Neuronal stem cell (in vitro differentiated cells): ENCODE measurements at places on chromosomes 4 and X.

DNA sequence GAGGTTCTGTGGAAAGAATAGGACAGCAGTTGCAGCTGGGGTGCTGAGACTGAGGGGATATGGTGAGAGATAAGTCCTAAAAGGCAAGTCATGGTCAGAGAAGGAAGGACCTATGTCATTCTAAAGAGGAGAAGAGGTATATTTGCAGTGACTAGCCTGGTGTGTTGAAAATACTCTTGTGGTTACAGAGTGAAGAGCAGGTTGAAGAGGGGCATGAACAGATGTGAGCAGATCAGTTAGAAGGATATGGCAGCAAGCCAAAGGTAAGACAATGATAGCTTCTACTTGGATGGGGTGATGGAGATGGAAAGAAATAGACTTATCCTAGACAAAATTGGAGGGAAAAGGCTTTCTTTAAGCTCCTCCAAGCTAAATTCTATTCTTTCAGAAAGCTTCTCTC, 469.8 kb upstream of the CPEB2 start:
- DNase-seq: no peak

- peak; percentile 0 for DNase-seq
Measured at GRCh38 chrX:34365471-34365870, 233.4 kb upstream of the FAM47A start.

- DNase-seq: no peak
Measured at GRCh38 chr4:83548151-83548905, 12.4 kb downstream of the GPAT3 start.

DNA sequence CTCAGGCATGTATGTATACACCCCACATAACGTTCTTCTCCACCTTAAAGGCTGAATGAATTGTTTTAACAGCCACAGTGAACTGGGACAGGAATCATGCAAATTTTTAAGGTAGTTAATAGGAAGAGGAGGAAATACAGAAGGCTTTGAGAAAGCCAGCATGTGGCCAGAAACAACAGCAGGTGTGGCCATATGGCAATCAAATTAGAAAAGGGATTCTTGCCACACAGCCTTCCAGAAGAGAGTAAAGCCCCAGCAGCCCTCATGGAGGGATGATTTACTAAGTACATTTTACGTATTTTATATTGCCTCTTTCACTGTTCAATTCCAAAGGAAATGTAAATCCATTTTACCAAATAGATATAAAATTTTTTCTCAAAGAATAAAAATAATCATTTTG, 792.2 kb downstream of the ADGRL3 start:
- DNase-seq: no peak

DNA sequence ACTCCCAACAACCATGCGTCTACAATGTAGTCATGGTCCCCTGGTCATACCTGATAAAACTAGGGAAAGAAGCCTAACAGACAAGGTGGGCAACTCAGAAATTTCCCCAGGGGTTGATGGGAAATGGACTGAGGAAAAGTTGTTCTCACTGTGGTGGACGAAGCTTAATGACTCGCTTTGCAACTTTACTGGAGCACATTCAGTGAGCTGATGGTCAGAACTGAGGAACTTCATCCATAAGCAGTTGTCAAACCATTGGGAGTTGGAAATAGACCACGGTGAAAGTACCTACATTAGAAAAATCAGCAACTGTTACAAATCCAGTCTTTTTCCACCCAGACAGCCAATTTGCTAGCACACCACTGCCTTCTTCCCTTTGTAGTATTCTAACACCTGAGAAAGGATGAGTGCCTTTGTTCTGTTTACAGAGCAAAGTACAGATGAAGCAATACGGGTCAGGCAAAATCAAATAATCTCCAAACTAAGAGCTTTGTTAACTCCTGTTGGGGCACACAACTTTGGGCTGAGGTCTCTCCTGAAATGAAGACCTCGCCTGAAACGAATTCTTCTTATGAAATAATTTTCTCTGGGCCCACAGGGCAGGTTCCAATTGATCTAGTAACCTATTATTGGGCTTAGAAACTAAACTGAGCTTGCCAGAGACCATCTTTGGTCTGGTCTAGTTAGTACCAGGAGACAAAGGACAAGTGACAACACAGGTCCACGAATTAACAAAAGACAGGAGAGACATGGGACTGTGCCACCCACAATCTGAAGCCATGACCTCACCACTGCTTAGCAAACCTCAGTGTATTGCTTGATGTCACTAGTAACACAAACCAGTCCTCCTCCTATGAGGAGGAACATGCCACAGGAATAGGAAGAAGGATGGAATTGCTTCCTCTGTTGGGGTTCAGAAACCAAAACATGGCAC, 58.9 kb upstream of the NFKB1 start:
- DNase-seq: no peak

DNA sequence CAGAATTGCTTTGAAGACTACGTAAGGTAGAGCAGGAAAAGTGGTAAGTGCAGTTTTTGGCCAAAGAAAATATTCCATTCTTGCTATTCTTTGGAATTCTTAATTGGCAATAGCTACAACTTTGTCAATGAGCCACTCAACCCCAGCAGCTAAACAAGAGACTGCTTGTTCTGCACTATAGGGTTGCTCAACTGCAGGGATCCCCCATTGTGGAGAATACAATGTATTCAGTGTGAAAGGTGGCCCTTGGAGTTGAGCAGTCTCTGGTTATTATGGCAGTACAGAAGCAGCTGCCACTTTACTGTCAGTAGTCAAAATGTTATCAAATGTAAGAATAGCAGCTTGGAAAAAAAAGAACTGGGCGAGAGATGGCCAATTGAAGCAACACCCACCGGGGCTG, 808.7 kb downstream of the CENPC start:
- peak; percentile 39 for DNase-seq

DNA sequence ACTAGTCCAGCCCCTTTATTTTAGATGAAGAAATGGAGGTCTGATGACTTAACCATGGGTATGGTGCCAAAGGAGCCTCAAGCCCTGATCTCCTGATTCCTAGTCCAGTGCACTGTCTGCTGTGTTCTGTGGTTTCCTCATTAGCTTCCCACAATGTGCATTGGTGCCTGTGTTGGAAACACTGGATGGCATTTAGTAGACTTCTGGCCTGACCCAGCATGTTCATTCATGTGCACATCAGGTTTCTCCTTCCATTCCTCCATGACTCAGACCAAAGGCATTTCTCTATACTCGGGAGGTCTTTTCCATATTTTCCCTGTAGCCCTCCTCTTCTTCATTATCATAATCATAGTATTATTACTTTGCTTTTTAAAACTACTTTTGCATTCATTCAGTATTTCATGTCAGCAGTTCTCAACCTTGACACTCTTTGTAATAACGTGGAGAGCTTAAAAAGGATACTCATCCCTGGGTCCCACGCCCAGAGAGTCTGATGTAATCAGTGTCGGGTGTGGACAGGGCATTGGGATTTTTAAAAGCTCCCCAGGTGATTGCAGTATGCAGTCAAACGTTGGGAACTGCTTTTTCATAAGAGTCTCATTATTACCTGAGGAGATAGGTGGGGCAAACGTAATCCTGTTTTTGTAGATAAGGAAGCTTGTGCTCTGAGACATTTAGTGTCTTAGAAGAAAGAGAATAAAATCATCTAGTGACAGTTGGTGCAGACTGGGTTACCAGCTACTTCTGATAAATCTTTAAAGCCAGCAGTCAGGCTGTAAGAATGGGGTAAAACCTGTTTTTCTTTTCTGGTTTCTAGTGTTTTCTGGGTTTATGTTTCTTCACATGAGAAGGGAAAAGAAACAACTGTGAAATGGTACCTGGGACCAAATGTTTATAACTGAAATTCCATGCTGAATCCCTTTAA, 40.9 kb upstream of the XK start:
- no peak for DNase-seq

DNA sequence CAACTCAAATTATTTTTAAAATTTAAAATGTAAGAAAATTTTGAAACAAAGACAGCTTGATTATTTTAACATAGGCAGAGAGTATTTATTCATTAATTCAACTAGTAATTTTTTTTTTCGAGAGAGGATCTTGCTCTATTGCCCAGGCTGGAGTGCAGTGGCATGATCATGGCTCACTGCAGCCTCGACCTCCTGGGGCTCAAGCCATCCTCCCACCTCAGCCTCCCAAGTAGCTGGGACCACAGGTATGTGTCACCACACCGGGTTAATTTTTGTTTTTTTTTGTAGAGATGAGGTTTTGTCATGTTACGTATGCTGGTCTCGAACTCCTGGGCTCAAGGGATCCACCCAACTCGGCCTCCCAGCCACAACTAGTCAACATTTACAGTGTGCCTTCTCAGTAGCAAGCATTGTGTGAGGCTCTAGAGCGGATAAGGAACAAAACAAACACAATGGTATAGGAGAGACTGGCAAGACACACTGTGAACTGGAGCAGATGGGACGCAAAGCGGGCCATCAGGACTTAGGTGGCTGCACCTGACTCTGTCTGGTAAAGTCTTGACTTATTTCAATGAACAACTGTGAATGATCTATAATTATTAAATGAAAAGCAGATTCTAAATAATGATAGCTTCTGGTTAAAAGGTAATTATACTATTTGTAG, 21.6 kb downstream of the SETD7 start:
- no peak for DNase-seq

- DNase-seq: no peak
Measured at GRCh38 chr4:184232975-184233374, 15.3 kb upstream of the ENPP6 start.

GRCh38 chrX:20230406-20230805, 36.3 kb downstream of the RPS6KA3 start:
- no peak for DNase-seq

DNA sequence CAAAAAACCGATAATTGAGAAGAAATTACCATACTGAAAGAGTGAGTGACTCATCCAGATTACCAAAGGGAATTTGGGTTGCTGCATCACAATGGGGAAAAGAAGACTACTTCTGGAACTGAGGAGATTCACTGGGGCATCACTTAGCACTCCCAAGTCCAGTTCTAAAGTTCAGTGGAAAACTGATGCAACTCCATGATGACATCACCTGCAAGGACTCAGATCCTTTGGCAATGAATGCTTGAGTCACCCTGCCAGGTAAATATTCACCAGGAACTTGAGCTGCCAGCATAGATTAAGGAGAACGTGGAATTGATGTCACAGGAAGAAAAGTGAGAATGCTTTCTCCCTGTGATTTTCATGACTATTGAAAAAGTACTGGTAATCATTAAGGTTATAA, 32.0 kb upstream of the SMIM10L2A start:
- no peak for DNase-seq

GRCh38 chrX:136067966-136068365, 79.4 kb upstream of the FHL1 start:
- DNase-seq: no peak

DNA sequence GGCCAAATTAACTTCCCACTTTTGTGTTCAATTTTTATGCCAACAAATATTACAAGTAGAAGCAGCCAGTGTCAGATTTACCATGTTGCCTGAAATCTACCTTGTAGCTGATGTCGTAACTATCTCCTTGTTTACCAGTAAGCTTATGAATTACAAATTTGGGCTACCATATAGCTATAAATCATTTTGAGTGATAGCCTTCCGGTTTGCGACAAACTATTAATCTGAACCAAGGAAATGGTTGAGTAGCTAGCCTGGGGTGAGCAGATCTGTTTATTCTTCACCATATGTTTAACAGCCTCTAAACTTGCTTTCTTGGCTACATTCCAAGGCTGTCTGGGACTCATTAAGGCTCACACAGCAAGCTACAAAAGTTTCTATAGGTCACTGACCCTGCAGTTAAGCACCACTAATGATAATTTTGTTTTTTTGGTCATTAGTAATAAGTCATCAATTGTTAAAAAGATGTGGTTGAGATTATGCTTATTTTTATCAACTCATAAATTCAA, 218.7 kb upstream of the SPOCK3 start:
- DNase-seq: no peak

- DNase-seq: no peak
Measured at GRCh38 chr4:19314116-19314515, 937.6 kb upstream of the SLIT2 start.

DNA sequence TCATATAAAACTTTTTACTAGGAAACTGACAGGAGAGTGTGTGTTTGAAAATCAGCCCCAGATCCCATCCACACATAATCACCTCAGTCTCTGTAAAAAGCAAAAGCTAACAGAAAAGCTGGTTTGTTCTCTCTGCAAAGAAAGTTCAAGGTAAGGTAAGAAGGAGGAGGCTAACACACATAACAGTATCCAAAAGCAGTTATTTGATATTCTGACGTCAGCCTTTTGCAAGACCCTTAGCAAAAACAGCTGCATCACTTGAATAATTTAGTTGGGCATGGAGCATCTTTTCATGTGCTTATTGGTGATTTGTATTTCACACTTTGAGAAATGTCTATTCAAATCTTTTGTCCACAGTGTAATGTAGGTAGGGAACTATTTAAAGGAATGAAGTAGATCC, 5.5 kb downstream of the TCEAL9 start:
- DNase-seq: no peak

DNA sequence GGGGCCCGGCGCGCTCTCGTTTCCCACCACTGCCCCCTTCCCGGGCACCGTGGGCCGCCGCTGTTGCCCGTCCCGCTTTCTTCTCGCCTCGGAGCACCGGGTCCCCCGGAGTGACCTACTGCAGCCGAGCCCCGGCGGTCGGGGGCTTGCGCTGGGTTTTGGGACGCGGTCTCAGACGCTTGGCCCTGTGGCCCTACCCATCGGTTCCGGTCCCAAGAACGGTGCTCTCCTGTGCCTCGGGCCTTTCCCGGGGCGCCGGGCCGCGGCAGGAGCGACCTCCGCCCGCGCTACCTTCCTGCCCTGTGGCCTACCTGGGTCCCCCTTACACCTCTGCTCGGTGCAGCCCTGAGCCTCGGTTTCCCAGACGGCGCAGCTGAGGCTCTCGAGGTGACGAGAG, 21.6 kb upstream of the HMX1 start:
- DNase-seq: no peak

- no peak for DNase-seq
Measured at GRCh38 chr4:26619784-26620183, 35.9 kb downstream of the TBC1D19 start.

DNA sequence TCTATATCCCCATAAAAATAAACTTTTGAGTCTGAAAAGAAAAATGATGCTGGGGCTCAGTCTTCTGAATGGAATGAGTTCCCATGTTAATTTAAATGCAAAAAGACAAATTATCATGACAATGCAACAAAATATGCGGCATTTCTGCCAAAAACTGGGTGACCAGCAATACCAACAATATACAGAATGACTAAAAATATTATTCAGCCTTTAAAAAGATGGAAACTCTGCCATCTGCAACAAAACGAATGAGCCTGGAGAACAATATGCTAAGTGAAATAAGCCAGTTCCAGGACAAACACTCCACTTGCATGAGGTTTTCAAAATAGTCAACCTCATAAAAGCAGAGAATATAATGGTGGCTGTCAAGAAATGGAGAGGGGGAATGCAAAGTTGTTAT, 558.5 kb downstream of the IL15 start:
- DNase-seq: no peak

GRCh38 chr4:154838694-154839093, 57.6 kb downstream of the RBM46 start:
- DNase-seq: no peak

DNA sequence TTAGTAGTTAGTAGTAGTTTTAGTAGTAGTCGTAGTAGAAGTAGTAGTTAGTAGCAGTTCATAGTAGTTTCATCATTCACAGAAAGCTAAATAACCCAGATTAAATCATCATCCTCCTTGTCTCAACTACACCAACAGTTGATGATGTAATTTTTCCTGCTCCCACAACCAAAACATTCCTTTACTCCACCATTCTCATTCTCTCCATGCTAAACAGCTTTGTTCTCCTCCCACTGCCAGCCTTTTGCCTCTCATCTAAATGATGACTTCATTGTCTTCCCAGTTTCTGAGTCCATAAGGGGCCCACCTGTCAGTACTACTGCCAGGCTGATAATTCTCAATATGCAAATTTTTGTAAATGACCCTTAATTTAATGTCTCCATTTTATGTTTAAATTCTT, 68.9 kb downstream of the ARHGAP24 start:
- no peak for DNase-seq
